Left renal pelvis (tissue), 4 donors: ENCODE measurements at places on chromosomes 4 and X. TPM values are rescaled to one million over a fixed set of nuclear protein-coding genes. Genes with fewer than 3 reads are reported as not detected.

DNA sequence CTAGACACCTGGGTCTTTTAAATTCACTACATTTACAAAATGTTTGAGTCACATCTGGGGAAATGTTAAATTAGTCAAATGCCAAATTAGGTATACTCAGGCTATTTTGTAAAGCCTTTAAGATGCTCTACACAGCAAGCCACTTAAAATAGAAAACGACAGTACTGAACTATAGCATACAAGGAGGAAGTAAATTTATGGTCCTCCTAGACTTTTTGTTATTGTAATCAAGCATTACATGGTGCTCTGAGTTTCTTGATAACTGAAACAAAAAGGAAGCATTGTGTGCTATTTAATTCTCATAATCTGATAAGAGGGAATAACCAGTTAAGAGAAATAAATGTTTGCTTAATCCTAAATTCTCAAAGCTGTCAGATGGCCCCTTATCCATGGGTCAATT lies 46.2 kb downstream of the SLC9A7 start:
- no peak for DNase-seq

DNA sequence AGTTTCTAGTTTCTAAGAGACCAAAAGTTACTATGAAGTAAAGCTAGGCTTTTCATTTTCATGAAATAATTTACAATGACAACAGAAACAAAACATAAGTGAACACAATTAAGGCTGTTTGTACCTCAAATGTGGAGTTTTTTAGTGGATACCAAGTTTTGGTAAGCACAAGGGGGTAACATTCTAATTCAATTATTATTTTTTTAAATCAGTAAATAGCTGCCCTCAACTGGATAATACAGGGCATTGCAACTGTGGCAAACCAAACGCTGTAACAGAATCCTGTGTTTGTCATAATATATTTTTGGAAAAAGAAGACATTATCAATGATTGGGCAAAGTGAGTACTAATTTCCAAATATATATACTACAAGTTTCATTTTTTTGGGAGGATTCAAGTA lies 150.3 kb downstream of the FBXW7 start:
- DNase-seq, result no peak

GRCh38 chr4:160175064-160175643 lies 1072.3 kb downstream of the RAPGEF2 start:
- no peak for DNase-seq

GAGE13 gene
- not detected for polyA plus RNA-seq

SEL1L3 gene
- 11.2 TPM for polyA plus RNA-seq
